ENCODE measurements at places on chromosomes 3 and 15.

DNA sequence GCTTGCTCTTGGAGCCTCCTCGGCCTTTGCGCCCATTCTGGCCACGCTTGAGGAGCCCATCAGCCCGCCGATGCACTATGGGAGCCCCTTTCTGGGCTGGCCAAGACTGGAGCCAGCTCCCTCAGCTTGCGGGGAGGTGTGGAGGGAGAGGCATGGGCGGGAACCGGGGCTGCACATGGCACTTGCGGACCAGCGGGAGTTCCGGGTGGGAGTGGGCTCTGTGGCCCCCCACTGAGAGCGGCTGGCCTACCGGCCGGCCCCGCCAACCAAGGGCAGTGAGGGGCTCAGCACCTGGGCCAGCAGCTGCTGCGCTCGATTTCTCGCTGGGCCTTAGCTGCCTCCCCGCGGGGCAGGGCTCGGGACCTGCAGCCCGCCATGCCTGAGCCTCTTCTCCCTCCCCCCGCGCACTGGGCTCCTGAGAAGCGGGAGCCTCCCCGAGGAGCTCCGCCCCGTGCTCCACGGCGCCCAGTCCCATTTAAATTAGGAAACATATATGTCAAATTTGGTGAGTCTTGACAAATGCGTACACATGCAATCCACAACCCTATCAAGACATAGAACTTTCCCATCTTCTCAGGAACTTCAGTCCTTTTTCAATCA lies 97.6 kb upstream of the CNTN3 start:
- DNase-seq, result no peak

DNA sequence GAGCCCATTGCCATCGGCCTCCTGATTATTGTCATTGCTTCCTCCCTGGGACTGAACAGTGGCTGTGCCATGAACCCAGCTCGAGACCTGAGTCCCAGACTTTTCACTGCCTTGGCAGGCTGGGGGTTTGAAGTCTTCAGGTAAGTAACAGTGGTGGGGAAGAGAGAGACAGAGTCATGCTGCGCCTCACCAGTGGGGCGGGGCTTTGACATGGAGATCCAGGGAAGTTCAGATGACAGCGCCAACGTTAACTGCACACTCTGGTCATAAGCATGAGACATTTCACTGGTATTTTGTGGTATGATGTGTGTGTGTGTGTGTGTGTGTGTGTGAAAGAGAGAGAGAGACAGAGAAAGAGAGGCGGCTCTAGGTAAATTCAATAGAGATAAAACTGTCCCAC lies 41.0 kb downstream of the AQP9 start:
- DNase-seq, result no peak

DNA sequence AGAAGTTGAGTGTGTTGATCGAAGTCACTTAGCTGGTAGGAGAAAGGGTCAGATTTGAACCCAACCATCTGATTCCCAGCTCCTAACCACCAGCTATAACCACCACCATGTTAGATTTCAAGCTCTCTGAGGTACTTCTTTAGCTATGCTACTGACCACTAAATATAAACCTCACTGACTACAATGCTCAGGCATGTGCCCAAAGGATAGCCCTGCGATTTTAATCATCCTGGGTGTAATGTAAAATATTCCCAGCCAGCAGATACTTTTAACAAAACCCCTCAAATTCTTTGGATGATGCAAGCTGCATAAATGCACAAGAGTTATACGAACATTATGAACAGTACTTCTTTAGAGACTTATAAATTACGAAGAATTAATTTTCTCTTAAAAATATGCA lies 115.2 kb upstream of the TSC22D2 start:
- DNase-seq, result no peak

- no peak for DNase-seq
Observed at GRCh38 chr3:52438579-52439425, 6.1 kb downstream of the SEMA3G start.

GRCh38 chr3:135135445-135135844 lies 340.4 kb downstream of the EPHB1 start:
- DNase-seq, result no peak

- no peak for DNase-seq
Observed at GRCh38 chr15:85099195-85099803, 117.6 kb downstream of the PDE8A start.

GRCh38 chr3:114418107-114418506 lies 124.3 kb downstream of the TIGIT start:
- no peak for DNase-seq

DNA sequence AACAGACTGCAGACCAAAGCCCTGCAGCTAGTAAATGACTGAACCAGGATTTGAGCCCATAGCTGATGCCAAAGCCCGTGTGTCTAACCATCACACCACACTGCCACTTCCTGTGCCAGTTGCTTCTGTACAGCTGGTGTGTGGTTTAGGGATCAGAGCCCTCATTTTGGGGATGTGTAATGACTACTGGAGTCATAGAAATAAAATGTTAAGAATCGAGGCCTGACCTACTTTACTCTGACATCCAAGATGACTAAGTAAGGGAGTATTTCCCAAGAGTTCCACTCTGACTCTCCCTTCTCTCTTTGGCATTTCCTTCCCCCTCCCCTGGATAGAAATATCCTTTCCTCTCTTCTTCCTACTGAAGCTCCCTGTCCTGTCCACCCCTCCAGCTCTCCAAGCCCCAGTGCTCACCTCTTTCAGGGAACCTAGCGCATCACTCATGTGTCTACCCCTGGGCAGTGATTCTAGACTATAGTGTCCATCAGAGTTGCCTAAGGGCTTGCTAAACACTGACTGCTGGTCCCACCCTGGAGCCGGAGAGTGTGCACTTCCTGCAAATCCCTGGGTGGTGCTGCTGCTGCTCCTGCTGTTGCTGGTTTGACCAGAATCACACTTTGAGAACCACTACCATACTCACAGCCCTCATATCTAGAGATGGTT lies 53.8 kb downstream of the MGLL start:
- DNase-seq, result no peak

- DNase-seq, result no peak
Observed at GRCh38 chr3:197038679-197039462, 9.3 kb upstream of the MELTF start.
